ENCODE measurements at places on chromosomes 7 and 10. TPM values are rescaled to one million over a fixed set of nuclear protein-coding genes. Genes with fewer than 3 reads are reported as not detected.

The BCAP29 gene
- polyA plus RNA-seq: 26.1 TPM

The SYT15B gene
- not detected for polyA plus RNA-seq

The IGF2BP3 gene
- polyA plus RNA-seq: not detected

The AQP1 gene
- not detected for polyA plus RNA-seq

The ORAI2 gene
- polyA plus RNA-seq: 35.9 TPM

GRCh38 chr10:20492447-20492846 is 404.7 kb downstream of the NEBL start:
- DNase-seq: no peak

DNA sequence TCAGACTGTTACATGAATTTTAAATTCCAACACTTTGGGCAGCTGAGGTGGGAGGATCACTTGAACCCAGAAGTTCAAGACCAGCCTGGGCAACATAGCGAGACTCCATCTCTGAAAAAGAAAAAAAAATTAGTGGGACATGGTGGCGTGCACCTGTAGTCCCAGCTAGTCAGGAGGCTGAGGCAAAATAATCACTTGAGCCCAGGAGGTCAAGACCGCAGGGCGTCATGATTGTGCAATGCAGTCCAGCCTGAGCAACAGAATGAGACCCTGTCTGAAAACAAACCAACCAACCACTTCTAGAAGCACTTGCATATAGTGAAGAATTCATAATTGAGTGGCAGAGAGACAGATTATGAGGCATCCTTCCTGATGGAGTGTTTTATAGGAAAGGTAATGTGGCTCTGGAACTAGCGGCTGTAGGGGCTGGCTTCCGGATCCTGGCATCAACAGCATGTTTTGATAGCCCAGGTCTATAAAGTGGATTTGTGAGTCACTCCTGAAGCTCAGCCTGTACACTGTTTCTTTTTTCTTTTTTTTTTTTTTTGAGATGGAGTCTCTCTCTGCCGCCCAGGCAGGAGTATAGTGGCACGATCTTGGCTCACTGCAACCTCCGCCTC is 40.3 kb upstream of the RSBN1L start:
- DNase-seq: no peak

- no peak for DNase-seq
Observed at GRCh38 chr10:121668314-121669027, 70.2 kb upstream of the FGFR2 start.

GRCh38 chr10:12512332-12513002 is 163.1 kb downstream of the CAMK1D start:
- no peak for DNase-seq

DNA sequence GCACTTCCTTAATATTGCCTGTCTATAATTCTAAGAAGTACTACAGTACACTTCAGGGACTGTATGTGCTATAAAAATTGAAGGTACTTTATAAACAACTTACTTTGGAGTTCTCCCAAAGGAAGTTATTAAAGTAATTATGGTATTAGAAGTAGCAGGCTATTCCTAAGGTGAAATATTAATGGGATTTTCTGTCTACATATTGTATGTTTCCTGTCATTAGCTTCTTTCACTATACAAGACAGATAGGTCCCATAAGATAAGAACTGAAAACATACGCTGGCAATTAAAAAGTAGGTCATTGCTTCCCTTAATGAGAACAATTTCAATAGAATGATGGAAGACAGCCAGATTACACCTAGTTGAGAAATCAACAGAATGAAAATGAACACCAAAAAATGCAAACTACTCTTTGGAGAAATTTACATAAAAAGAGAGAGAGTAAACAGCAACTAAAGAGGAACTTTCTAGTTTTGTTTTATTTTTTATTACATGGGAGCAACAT is 147.0 kb downstream of the HBP1 start:
- DNase-seq: no peak

GRCh38 chr7:159062569-159062968 is 82.1 kb downstream of the VIPR2 start:
- no peak for DNase-seq

- no peak for DNase-seq
Observed at GRCh38 chr7:146494952-146495596, 378.5 kb downstream of the CNTNAP2 start.

DNA sequence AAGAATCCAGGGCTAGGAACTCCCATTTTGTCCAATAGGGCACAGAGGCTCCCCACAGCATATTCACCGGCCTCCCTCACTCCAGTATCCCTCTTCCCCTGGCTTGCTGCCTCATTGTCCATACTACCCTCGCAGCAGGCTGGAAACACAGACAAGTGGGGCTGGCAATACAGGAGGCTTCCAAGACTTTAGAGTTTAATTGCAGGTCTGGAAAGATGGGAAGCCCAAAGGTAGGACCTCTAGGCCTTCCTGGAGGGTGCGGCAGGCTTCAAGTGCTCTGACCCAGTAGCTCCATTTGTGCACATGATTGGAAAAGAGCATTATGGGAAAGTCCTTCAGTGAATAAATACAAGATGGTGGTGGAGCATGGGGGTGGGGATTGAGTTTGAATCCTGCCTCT is 166.7 kb downstream of the EVX1 start:
- no peak for DNase-seq

DNA sequence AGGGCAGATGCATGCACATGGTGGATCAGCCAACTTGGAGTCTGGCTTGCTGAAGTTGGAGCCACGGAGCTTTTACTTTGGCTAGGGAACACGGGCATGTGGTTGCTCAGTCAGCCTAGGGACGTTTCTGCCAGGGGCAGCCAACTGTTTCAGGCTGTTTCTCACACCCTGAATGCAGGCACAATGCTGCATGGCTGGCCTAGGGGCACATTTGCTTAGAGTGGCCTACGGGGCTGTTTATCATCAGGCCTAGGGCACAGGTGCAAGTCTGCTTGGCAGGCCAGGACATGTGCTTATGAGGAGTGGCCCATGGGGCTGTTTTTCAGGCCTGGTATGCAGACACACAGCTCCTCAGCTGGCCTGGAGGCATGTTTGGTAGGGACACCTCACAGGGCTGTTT is 107.4 kb downstream of the GSAP start:
- DNase-seq: no peak

GRCh38 chr10:86313621-86314041 is 53.0 kb downstream of the GRID1 start:
- DNase-seq: no peak

GRCh38 chr7:27641581-27642230 is 21.0 kb downstream of the HIBADH start:
- DNase-seq: no peak

DNA sequence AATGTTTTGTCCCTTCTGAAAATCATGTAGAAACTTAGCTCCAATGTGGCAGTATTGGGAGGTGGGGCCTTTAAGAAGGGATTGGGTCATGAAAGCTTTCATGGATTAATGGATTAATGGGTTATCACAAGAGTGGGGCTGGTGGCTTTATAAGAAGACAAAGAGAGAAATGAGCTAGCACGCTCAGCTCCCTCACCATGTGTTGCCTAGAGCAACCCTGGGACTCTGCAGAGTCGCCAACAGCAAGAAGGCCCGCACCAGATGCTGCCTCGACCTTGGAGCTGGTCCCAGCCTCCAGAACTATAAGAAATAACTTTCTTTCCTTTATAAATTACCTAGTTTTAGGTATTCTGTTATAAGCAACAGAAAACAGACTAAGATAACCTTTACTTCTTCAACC is 74.9 kb upstream of the HECW1 start:
- DNase-seq: no peak

DNA sequence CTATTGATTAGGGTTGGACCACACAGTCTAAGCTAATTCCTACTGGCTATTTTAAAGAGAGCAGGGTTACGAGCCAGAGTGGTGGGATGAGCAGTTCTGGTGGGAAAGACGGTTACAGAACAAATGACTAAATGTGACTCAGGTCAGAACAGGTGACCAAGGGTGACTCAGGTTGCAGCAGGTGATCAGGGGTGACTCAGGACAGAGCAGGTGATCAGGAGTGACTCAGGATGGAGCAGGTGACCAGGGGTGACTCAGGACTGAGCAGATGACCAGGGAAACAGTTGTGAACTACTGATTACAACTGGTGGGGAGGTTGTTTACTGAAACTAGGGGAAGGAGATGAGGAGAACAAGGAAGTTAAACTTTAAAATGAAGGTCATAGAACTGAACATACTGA is 366.3 kb downstream of the ABCA13 start:
- no peak for DNase-seq

GRCh38 chr7:17921857-17922416 is 18.4 kb downstream of the SNX13 start:
- no peak for DNase-seq

GRCh38 chr7:139560678-139561077 is 37.2 kb downstream of the CLEC2L start:
- DNase-seq: no peak

DNA sequence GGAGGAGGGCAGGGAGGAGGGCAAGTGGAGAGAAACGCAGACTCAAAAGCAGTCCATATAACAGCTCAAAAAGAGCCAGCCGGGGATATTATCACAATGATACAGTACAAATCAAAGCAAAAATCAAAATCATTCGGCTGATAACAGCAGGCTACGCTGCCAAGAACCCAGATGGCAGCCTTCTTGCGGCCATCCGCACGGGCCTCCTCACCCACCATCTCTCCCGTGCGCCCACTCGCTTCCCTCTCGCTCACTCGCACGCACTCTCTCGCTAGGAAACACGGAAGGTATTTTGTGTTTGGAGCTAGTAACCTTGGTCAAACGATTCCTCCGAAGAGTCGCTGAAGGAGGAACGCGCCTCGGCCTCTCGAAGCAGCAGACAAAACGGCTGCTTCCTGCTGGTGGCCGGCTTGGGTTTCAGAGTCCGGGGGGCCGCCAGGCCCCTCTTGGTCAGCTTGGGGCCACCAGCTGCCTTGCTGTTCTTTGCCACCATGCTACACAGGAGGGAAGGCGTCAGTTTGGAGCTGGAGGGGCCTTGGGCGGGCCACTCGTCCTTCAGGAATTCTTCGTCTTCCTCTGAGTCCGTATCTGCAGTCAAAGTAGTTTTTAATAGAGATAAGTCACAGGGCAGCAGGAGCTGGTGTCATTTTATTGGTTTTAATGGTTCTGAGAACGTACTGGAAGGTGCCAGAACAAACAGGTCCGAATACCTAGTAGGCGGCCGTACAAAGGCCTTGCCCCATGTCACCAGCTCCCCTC is 68.9 kb downstream of the SLC29A4 start:
- DNase-seq: no peak

DNA sequence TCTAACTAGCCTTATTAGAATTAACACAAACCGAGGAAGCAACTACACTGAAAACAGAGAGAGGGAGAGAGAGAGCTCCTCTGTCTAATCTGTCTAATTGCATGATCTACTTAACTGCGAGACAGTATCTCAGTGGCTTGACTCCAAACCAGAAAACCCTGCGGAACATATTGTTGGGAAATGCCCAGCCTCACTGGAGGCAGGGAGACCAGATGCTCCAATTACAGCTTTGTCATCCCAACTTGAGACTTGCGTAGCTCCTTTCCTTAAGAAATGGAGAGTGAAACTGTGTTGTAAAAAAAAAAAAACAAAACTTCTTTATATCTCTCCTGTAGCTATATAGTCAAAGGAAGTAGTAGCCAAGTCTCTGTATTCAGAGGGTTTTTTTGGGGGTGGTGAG is 52.0 kb upstream of the ZNRF2 start:
- DNase-seq: no peak

GRCh38 chr10:27699776-27700175 is 45.8 kb downstream of the MKX start:
- DNase-seq: no peak

DNA sequence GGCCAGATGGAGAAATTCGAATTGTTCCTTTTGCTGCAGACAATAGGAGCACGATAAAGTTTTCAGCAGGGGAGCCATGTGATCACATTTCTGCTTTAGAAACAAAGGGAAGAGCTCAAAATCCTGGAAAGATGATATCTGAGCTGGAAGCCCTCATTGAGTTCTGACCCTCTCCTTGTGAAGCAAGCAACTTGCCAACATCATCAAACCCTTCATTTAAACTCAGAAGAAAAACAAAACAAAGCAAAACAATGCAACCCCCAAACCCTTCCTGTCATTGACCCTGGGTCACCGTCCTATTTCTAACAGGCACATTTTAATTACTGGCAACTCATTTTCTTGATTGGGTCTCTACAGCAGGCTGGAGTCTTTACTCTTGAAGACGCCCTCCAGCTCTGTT is 198.3 kb upstream of the ZNF32 start:
- DNase-seq: no peak

DNA sequence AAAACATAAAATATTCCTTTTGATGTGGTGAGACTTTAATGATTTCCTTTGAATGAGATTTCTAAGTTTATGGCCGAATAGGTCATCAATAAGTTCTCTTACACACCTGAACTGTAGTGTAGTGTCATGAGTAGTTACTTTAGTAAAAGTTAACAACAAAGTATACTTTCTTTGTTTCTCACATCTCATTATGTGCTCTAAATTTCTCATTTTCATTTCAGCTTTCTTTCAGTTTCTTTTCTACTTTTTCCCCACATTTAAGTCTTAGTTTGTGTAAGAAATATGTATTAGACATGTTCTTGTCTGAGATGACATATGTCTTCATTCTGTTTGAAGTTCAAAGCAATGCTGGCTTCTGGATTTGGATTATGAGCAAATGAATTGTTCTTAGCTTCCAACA is 348.1 kb downstream of the ANKRD7 start:
- DNase-seq: no peak

DNA sequence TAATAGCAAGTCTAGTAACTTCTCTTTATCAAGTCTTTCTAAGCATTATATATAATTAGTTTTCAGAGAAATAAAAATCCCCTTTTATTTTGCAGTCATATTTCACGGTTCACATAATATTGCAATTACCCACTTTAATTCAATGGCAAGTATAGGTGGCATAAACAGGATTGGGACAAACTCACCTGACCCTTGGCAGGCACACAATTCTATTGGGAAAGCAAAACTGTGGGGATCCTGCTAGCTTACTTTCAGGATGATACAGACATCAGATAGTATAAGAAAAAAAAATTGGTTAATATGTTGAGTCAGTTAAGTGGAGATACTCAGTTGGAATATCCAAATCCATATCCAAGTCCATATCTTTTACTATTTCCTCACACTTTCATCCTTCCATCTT is 294.8 kb downstream of the SNX13 start:
- DNase-seq: no peak

DNA sequence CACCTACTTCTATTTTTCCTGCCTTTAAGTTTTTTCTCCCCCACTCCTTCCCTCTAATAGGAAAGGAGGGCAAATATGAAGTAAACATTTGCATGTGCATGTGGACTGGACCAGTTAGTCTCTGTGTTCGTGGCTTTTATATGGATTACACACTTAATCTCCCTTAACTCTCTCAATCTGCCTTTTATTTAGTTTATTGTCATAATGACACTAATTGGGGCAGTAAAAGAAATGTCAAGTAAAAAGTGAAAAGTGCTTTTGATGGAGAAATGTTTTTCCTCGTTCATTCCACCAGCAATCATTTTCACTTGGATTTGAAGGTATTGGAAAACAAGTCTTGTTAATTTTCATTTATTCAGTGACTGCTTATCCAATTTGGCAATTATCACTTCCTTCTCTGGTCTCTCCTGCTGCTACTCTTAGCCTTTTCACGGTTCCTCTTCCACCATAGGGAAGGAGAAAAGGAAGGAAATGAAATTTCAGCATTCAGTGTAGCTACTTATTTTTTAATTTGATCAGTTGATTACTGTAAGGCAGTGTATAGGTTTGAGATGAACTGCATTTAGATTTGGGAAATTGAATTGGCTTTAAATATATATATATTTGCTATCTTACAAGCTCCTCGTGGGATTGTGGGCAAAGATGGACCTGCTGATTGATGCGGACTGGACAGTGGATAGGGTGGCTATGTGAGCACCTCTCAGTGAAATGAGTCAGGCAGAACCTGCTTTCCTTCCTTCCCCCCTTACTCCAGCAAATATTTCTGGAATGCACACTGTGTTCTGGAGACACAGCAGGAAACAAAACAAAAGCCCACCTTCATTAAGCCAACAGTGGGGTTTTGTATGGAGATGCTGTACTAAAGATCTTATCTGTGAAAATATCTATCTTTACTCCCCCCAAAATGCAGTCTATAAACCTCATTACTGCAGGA is 77.5 kb downstream of the LRRC4 start:
- DNase-seq: no peak
